ENCODE measurements at places on chromosomes 13 and 19.
A peak's percentile ranks its signal among the peaks of the same experiment; 100 is the strongest.

- DNase-seq: no peak
- H3K36me3 ChIP-seq: no peaks in the 10 kb centered on the region
- H3K27me3 ChIP-seq: no peaks in the 10 kb centered on the region
- H3K4me1 ChIP-seq: no peaks in the 10 kb centered on the region
- no peak overlapping the region for H3K27ac ChIP-seq
These were observed 16.2 kb downstream of the PLPP2 start for GRCh38 chr19:275000-275399.

GRCh38 chr13:69296130-69296529, 811.5 kb upstream of the ATXN8OS start:
- H3K27ac ChIP-seq: no peak overlapping the region
- no peak for DNase-seq
- H3K4me1 ChIP-seq: no peaks in the 10 kb centered on the region
- H3K36me3 ChIP-seq: no peaks in the 10 kb centered on the region
- no peaks in the 10 kb centered on the region for H3K27me3 ChIP-seq

GRCh38 chr19:47122359-47123335, 8.0 kb upstream of the SAE1 start:
- no peak overlapping the region for H3K4me3 ChIP-seq
- DNase-seq: no peak
- H3K27ac ChIP-seq: no peak overlapping the region
- no peaks in the 10 kb centered on the region for H3K4me1 ChIP-seq
- H3K36me3 ChIP-seq: no peaks in the 10 kb centered on the region

DNA sequence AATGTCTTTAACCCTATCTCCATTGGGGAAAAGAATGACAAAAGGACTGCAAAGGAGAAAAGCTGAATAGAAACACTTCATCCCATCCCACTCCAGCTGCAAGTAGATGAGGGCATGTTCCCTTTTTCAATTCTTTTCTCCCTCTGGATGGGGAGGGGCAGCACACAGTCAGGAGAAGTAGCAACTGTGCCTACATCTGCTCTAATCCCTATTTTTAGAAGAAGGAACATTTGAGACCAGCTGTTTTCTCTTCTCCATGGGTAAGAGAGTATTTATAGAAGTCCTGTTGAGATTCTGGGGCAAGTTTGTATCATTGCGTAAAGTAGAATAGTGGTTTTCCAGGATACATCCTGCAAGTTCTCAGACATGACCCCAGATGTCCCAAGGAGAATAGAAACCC, 9.3 kb upstream of the GTF3A start:
- no peak overlapping the region for H3K27ac ChIP-seq
- no peaks in the 10 kb centered on the region for H3K27me3 ChIP-seq
- H3K36me3 ChIP-seq: no peaks in the 10 kb centered on the region
- DNase-seq: no peak
- H3K4me3 ChIP-seq: no peak overlapping the region
- no peaks in the 10 kb centered on the region for H3K4me1 ChIP-seq

GRCh38 chr13:27266917-27267316, 3.7 kb upstream of the RASL11A start:
- peaks cover 4% of the 10 kb centered on the region for H3K27me3 ChIP-seq
- H3K27ac ChIP-seq: no peak overlapping the region
- DNase-seq: no peak
- peaks cover 6% of the 10 kb centered on the region for H3K4me1 ChIP-seq
- no peak overlapping the region for H3K4me3 ChIP-seq
- H3K36me3 ChIP-seq: no peaks in the 10 kb centered on the region

DNA sequence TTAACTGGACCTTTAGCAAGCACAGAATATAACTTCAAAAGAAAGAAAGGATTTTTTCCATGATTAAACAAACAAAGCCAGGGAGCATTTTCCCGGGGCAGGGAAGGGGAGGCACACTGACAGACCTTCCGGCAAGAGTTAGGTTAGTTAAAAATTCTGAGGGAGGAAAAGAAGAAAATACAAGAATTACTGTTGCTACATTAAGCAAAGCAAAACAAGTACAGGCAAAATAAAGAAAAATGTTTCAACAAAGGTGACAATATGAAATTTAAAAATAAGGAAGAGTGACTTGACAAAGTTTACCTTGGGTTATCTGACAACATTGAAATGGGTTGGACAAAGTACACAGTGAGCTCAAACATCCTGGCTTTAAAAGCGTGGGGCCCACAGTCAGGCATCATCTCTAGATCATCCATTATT, 51.5 kb downstream of the KLF12 start:
- H3K36me3 ChIP-seq: no peaks in the 10 kb centered on the region
- peaks cover 6% of the 10 kb centered on the region for H3K4me1 ChIP-seq
- no peak for DNase-seq

GRCh38 chr19:46963093-46963734, 56.4 kb upstream of the NPAS1 start:
- H3K4me3 ChIP-seq: no peak overlapping the region
- no peaks in the 10 kb centered on the region for H3K36me3 ChIP-seq
- no peak for DNase-seq
- H3K27me3 ChIP-seq: no peaks in the 10 kb centered on the region
- peaks cover 30% of the 10 kb centered on the region for H3K4me1 ChIP-seq
- no peak overlapping the region for H3K27ac ChIP-seq

- no peaks in the 10 kb centered on the region for H3K27me3 ChIP-seq
- H3K4me3 ChIP-seq: peak overlapping the region; percentile 2
- peak; percentile 62 for DNase-seq
- peaks cover 33% of the 10 kb centered on the region for H3K4me1 ChIP-seq
- peaks cover 7% of the 10 kb centered on the region for H3K36me3 ChIP-seq
These were observed 11.1 kb upstream of the DHRS12 start for GRCh38 chr13:51814825-51815650.

GRCh38 chr13:106685143-106685542, 117.2 kb upstream of the ARGLU1 start:
- no peak for DNase-seq
- no peaks in the 10 kb centered on the region for H3K36me3 ChIP-seq
- no peaks in the 10 kb centered on the region for H3K4me1 ChIP-seq

DNA sequence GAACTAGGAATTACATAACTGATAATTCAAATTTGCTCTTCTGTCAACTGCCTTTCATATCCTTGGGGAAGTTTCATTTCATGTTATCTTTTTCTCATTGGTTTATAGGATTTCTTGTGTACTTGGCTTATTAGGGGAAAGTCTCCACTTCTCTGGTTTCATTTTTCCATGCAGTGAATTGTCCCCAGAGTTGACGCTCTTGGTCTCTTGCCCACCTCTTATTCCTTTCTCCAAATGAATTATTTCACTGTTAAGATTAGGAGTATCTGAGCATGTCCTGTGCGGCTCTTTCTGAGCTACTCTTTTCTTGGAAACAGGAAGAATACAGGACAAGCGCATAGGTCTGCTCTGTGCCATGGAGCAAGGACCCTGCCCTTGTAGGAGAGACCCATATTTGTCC, 104.8 kb downstream of the POSTN start:
- H3K4me3 ChIP-seq: no peak overlapping the region
- no peaks in the 10 kb centered on the region for H3K36me3 ChIP-seq
- H3K27ac ChIP-seq: no peak overlapping the region
- DNase-seq: no peak

DNA sequence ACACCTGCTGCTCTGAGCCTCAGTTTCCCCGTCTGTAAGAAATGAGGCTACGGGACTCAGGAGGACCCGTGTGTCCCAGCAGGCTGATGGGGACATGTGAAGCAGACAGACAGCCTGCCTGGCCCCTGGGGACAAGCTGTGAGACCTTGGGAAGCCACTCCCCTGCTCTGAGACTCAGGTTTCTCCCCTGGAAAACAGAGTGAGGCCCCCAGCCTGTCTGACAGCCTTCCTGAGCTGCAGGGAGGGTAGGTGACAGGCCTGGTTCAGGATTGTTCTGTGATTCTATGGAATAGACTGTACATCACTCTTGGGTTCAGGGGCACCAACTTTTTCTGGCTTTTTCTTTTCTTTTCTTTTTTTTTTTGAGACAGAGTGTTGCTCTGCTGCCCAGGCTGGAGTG, 2.9 kb upstream of the NTF4 start:
- H3K4me1 ChIP-seq: no peaks in the 10 kb centered on the region
- no peak overlapping the region for H3K4me3 ChIP-seq
- peaks cover 22% of the 10 kb centered on the region for H3K27me3 ChIP-seq
- no peak overlapping the region for H3K27ac ChIP-seq
- DNase-seq: no peak

DNA sequence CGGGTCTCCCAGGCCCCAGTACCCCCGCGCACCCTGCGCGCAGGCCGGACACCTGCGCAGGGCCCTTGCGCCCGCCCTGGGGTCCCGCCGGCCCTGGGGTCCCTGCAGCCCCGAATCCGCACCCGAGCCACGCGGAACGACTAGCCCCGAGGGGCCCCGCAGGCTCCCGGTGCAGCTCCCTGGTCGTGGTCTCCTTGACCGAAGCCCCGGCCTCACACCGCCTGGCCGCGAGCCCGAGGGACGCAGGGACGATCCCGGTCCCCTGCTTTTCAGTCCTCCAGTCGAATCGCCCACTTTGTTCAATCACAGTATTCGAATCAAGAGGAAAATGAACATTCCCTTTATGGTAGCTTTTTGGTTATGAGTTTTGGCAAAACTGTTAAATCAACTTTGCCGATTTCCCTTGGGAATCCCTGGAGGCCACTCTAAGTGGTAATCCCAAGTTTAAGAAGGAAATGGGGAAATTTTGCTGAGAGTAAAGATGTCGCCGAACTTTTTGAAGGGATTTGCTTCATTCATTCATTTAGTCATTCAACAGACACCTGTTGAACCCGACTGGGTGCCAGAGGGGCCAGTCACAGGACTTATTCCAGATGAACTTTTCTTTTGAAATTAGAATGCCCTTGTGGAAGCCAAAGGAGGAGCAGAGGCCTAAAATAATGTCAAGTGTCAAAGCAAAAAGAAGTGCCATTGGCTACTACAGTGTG, 75.0 kb downstream of the ZIC5 start:
- no peak for DNase-seq
- no peak overlapping the region for H3K27ac ChIP-seq
- H3K4me3 ChIP-seq: peak overlapping the region; percentile 37

DNA sequence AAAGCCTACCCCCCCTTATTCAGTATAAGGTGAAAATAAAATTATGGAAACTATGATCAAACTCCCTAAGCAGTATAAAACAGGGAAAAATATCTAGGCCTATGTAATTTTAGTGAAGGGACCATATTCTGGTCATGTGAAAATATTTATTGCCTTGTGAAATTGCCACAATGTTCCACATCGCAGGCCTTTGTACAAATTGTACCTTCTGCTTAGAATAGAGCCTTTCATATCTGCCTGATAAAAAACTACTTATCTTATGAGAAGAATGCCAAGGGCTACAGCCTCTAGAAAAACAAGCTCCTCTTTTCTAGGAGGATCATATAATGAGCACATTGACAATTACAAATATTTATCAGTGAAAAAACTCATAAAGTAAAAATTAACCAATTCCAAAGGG, 1280.0 kb downstream of the EFNB2 start:
- no peaks in the 10 kb centered on the region for H3K4me1 ChIP-seq
- H3K4me3 ChIP-seq: no peak overlapping the region
- DNase-seq: no peak
- no peaks in the 10 kb centered on the region for H3K36me3 ChIP-seq

GRCh38 chr19:15291548-15292021, 40.8 kb downstream of the BRD4 start:
- H3K4me3 ChIP-seq: no peak overlapping the region
- no peak for DNase-seq
- no peaks in the 10 kb centered on the region for H3K36me3 ChIP-seq
- H3K27me3 ChIP-seq: no peaks in the 10 kb centered on the region

GRCh38 chr13:75789451-75790197, 153.5 kb downstream of the LMO7 start:
- H3K4me1 ChIP-seq: no peaks in the 10 kb centered on the region
- no peaks in the 10 kb centered on the region for H3K36me3 ChIP-seq

- no peak overlapping the region for H3K4me3 ChIP-seq
- no peaks in the 10 kb centered on the region for H3K4me1 ChIP-seq
- no peak overlapping the region for H3K27ac ChIP-seq
- DNase-seq: no peak
These were observed 16.5 kb downstream of the SLC5A5 start for GRCh38 chr19:17888260-17888659.

DNA sequence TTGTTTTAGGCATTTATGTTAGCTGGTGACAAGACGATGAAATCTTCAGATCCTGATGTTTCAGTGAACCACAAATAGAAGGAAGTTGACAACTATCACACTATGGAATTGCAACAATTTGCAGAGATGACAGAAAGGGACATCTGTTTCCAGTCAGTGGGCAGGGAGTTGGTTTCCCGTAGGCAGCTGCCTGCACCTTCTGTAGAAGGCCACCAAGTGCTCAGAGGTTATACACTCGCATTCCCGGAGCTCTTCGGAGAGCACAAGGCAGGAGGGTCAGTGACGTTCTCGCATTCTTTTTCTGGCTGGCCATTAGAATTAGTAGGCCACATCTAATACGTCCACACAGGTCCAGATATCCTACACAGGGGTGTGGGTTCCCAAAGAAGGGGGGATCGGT, 129.4 kb downstream of the SHISA2 start:
- DNase-seq: no peak
- H3K27me3 ChIP-seq: no peaks in the 10 kb centered on the region
- H3K4me3 ChIP-seq: no peak overlapping the region
- H3K27ac ChIP-seq: no peak overlapping the region
- no peaks in the 10 kb centered on the region for H3K36me3 ChIP-seq

DNA sequence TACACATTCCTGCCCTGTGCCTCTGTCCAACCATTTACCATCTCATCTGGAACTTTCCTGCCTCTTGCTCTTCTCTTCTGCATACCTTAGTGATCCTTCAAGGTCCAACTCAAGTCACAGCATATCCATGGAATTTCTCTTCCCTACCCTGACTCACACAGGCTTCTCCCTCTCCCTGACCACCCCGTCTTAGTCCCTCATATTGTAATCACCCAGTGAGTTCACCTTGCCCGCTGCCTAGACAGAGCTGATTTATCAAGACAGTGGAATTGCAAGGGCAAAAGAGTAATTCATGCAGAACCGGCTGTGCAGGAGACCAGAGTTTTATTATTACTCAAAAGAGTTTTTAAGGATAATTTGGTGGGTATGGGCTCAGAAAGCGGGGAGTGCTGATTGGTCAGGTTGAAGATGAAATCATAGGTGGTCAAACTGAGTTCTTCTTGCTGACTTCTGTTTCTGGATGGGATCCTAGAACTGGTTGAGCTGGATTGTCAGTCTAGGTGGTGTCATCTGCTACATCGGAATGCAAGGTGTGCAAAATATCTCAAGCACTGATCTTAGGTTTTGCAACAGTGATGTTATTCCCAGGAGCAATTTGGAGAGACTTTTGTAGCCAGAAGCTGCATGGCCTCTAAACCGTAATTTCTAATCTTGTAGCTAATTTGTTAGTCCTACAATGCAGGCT, 67.2 kb downstream of the HSPH1 start:
- DNase-seq: no peak
- H3K36me3 ChIP-seq: no peaks in the 10 kb centered on the region
- no peaks in the 10 kb centered on the region for H3K4me1 ChIP-seq
- no peak overlapping the region for H3K27ac ChIP-seq
- no peak overlapping the region for H3K4me3 ChIP-seq
- H3K27me3 ChIP-seq: no peaks in the 10 kb centered on the region
